Stimulated activated CD4-positive, alpha-beta T cell treated with anti-CD3 and anti-CD28 coated beads, Interleukin-12 subunit alpha, Interleukin-12 subunit beta, amount 100 ng/mL, for 24 hours (primary cell): ENCODE measurements at places on chromosomes 1 and 21.

- no peak for DNase-seq
Measured at GRCh38 chr1:116999596-116999995, 2.0 kb upstream of the CD101 start.

DNA sequence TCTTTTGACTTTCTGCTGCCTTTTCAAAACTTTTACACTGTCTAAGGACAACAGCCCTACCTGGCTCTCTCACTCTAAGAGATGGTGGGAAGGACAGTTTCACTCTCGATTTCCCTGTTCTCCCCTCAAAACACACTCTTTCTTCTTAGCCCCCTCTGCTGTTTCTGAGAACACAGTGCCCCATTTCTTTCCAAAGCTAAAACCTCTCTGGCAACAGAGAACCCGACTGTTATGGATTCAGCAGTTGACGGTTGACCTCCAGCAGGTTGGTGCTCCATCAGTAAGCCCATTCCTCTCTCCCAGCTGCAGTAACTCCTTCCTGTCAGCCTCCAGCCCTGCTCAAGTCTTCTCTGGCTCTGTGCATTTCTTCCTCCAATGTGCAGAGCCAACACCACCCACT lies 88.2 kb upstream of the ABCD3 start:
- no peak for DNase-seq

DNA sequence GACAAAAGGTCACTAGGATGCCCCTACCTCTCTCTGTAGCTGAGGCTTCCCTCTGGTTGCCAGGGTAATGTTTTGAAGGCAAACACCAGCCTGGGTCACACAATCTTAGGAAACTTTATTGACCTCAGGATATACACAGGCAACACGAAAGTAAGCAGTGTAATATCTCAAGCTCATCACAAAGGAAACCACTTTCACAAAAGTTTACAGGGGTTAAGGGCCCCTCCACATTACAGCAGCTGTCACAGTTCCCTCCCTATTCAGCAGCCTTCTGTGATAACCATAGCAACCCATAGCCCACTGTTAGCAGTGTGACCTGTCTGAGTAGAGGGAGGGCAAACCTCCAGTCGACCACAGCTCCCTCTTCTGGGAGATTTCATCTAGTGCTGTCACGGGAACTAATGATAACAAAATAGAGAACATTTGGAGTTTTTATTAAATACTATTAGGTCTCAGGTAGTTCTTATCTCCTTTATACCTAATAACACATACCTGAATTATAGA lies 149.8 kb downstream of the PTPRC start:
- no peak for DNase-seq

DNA sequence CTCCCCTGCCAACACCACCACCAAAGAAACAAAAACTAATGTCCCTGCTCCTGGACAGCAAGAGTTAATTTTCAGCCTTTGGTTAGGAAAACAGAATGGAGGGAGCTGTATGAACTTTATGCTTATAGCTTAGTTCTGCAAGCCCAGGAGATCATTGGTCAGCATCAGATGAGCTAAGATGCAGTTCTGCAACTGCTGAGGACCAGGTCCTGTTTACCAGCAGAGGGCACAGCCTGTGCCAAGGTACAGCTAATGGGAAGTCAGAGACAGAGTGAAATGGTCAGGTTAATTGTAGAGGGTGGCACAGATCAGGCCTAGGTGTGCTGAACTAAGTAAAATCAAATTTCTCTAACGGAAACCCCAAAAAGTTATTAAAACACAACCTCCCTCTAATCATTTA lies 161.3 kb downstream of the ROR1 start:
- no peak for DNase-seq

- DNase-seq, result no peak
Measured at GRCh38 chr1:53979712-53980450, 33.7 kb downstream of the LRRC42 start.

DNA sequence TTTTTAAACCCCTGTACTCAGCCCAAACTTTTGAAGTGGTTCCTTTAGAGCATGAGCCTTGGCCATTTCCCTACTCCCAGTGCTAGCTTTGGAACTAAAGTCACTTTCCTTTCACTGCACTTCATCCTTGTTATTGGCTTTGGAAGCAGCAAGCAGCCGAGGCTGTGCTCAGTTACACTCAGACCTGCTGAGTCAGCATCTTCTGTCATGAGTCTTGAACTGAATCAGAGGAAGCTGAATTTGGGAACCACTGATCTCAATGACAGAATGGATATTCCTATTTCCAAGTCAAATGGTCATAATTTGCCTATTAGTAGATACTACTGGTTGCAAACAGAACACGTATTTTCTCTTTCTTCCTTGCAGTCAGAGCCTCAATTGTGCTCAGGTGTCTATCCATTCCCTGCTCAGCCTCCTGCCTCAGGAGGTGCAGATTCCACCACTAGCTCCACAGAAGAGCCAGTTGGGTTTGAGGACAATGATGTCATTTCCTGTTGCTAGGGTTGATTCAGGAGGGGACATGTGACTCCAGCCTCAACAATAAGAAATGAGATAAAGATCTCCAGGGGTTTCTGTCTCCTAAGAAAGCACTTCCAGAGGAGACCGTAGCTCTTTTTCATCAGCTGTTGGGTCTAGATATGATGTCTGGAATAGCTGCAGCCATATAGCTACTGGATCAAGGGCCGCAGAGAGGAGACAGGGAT lies 44.9 kb upstream of the NTPCR start:
- DNase-seq, result no peak

DNA sequence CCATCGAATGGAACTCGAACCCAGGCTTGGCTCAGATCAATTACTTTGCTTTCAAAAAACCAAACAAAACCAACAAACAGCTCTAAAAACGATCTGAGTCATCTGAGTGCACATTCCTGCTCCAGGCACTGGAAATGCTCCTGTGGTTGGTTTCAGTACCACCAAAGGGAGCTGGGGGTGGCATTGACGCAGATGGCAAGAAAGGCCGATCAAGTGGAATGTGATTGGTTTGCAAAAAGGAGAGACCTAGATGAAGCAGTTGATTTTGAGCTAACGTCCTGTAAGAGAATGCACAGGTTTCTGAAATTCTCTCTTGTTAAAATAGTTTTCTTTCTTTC lies 39.5 kb downstream of the PIK3CD start:
- DNase-seq, result no peak

GRCh38 chr1:35505911-35506798 lies 51.0 kb downstream of the KIAA0319L start:
- DNase-seq, result peak; percentile 8
